ENCODE measurements at places on chromosomes 12 and 14.

- DNase-seq = no peak
These were observed 63.6 kb upstream of the PWP1 start for GRCh38 chr12:107622001-107622400.

DNA sequence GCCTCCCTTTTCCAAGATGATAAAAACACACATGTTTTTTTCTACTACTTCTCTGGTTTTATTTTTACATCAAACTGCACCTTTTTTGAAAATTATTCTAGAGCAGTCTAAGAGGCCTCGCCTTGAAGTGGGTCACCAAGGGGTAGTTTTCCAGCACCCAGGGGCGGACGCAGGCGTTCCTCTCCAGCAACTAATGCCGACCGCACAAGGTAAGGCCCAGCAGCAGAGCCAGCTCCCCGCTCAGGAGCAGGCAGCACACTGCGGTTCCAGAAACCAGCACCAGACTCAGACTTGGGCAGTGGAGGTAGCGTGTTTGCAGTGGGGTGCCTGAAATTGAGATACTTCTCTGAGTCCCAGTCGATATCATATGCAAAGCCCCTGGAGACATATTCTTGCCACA, 31.6 kb downstream of the EP400 start:
- no peak for DNase-seq

DNA sequence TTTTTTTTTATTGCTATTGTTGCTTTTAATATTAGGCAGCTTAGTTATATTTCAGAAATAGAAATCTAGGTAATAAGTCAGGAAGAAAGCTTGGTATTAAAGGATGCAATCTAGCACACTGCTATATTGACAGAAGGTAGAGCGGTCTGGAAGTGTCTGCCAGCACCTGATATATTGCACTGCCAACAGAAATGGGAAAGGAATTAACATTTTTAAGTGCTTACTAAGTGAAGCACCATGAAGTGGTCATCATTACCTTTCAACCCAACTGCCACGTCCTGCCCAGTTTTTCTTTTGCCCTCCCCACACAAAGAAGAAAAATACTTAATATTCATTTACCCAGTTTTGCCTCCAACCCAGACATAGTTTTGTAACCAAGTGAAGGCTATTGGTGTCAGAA, 163.5 kb downstream of the KITLG start:
- no peak for DNase-seq

DNA sequence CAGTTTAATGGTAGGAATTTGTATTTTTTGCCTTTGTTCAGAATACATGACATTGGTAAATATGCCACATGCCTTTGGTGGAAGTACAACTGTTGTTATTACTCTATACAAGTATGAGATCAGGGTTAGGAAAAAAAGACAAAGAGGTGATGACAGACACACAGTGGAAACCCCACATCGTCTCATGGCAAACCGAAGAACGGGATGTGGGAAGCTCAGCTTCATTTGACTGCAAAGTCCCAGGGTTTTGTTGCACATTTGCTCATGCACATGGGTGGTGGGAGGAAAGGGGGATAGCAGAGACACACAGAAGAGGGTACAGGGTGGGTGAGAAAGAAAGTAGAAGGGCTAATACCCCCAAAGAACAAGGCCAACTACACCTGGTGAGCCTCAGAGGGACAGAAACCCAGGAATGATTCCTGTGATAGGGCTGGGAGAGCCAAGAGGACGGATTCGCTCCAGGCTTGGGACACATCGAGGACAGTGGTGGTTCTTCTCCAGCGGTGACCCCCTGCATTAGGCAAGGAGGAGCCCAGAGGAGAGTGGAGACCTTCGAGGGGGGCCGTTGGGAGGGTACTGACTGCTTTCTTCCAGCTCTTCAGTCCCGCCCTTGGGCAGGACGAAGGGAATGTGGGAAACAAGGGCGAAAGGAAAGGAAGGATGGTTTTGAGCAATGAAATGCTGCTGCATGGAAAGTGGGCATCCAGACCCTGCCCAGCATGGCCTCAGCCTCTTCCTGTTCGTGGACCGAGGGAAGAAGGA, 8.1 kb downstream of the VAMP1 start:
- DNase-seq = no peak

DNA sequence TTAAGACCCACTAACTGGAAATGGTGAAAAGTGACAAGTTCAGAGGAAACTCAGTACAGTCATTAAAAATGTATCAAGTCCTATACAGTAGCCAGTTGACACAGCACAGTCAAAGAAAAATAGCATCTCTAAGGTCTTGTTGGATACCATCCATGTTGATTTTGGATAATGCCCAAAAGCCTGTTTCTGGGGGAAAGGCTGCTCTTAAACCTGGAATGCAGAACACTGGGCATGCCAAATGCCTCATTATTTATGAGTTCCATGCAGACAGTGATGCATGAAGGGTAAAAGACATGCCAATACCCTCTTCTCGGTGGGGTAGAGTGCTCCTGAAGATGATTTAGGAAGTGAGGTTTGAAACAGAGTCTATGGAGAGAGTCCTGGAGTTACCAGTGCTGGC, 29.6 kb downstream of the KCNK13 start:
- no peak for DNase-seq

GRCh38 chr12:93609281-93610192, 37.1 kb downstream of the SOCS2 start:
- no peak for DNase-seq

DNA sequence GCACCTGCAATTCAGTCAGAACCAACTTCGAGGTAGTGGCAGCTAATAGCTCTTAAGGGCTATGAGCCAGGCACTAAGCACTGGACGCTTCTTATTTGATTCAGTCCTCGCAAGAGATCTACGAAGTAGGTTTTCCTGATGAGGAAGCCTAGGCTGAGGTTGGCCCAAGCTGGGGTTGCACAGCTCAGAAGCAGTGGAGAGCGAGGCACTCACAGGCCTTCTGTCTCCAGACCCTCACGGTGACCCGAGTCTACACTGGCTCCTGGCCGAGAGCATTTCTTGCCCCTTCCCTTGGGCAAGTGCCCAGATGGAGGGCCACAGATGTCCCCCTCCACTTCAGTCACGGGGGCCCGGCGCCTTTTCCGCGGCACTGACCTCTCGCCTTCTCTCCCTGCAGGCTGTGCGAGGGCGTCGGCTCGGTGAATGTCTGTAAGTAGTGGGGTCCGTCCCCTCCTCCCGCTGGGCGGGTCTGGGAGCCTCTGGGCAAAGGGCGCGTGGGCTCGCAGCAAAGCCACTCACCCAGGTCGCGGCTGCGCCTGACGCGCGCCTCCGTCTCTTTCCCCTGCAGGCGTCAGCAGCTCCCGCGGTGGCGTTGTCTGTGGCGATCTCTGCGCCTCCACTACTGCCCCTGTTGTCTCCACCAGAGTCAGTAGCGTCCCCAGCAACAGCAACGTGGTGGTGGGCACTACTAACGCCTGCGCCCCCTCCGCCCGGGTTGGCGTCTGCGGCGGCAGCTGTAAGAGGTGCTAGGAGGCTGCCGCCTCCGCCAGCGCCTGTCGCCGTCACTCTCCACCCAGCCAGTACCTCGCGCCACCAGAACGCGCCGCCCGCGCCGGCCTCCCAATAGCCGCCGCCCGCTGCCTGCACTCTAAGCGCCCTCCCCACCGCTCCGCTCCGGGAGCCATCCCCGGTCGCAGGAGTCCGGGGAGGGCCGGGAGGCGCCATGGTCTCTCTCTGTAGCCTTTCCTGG, 13.1 kb downstream of the KRT83 start:
- DNase-seq = peak; percentile 43

- no peak for DNase-seq
These were observed 60.6 kb downstream of the ARL6IP4 start for GRCh38 chr12:123041042-123041531.

- no peak for DNase-seq
These were observed 5.8 kb upstream of the LRP10 start for GRCh38 chr14:22865424-22866405.

GRCh38 chr12:53391724-53392123, 11.7 kb downstream of the SP1 start:
- no peak for DNase-seq

- DNase-seq = no peak
These were observed 66.2 kb downstream of the NTF3 start for GRCh38 chr12:5498076-5498475.

GRCh38 chr12:1566449-1567135, 27.8 kb downstream of the FBXL14 start:
- no peak for DNase-seq

- DNase-seq = no peak
These were observed 3.4 kb upstream of the TMEM19 start for GRCh38 chr12:71682466-71682865.

DNA sequence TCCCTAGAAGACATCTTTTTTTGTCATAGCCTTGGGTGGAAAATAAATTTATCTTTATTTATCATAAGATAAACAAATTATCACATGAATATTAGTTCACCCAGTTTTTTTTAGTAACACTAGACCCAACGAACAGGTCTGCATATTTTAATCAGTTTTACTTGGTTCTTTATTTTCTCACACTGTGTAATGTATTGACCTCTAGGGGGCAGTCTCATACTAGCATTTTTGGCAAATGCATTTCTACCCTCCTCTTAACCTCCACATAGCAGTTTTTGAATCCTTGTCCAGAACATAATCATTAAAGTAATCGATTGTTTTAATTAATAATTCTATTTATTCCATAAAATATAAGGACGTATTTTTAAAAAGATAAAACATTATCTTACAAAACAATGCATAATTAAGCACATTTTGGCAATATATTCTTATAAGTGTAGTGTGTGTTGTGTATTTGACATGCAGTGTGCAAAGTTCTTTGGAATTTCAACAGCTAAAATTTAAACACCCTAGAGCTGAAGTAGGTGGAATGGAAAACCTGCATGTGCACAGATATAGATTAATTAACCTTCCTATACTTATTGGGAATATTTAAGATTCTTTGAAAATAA, 31.6 kb upstream of the PTPRQ start:
- DNase-seq = no peak

DNA sequence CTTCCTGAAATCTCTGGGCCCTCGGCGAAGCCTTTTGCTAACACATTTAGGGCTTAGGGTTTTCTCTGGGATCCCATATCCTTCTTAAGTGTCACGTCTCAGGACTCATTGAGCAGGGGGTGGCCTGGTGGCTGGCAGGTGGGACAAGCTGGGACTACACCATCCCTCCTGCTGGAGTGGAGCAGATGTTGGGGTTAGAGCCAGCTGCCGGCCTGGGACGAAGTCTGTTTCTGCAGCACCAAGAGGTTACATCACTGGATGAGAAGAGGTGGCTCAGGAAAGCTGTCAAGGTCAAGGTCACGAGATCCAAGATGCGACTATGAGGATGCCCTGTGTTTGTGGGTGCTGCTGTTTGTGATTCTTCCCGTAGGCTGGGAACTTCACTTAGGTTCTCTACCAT, 16.3 kb downstream of the SMCO2 start:
- DNase-seq = no peak

DNA sequence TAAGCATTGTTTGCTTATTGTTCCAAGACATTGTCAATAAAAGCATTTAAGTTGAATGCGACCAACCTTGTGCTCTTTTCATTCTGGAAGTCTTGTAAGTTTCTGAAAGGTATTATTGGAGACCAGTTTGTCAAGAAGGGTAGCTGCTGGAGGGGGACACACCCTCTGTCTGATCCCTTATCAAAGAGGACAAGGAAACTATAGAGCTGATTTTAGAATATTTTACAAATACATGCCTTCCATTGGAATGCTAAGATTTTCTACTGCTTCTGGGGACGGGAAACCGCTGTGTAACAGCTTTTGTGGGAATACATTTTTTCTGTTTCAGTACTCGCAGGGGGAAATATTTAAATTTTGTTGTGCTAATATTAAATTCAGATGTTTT, 3.5 kb downstream of the FOS start:
- DNase-seq = no peak

DNA sequence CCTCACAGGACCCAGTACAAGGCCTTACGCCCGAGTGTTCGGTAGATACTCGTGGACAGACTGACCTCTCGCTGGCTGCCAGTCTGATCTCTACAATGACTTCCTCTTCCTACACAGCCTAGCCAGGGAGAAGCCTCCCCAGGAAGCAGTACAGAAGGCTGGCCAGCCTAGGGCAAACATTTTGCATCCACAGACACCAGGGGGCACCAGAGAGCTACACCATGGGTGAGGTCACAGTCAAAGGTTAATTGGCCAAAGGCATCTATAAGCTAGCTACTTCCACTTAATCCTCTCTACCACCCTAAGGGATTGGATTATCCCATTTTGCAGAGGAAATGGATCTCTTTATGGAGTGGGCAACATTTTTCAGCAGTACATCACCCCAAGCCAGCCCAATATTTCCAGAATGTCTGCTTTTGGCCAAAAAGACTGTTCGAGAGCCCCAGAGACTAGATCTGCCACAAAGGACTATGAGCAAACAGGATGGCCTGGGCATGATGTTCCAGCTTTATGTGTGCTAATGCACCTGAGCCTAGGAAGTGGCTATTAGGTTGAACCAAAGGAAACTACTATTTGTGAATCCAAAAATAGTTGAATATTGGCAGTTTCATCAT, 14.6 kb upstream of the PNMA1 start:
- DNase-seq = peak; percentile 85

DNA sequence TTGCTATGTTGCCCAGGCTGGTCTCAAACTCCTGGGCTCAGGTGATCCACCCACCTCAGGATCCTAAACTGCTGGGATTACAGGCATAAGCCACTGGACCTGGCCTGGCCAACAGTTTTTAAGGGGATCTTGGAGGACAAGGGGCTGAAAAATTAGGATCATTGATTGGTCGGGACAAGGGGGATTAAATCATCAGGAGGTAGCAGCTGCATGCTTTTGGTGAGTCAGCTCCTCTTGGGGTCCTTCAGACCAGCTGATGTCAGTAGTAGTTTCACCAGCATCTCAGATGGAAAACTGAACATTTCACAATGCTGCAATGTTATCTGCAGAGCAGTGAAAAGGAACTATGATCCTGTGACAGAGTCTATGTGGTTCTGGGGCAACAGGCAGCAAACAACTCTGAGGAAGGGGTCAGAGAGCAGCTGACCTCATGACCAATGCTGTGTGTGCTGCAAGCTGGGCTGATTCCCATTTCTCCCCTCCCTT, 6.3 kb downstream of the LRRC74A start:
- no peak for DNase-seq

GRCh38 chr12:91111366-91112325, at the start of gene LUM:
Gene LUM (minus strand): TSS chr12:91111494. CDS start chr12:91108979, 2,515 bp downstream.
- DNase-seq = no peak

- no peak for DNase-seq
These were observed 941 bp upstream of the PPP1CC start for GRCh38 chr12:110743571-110744093.

- no peak for DNase-seq
These were observed 44.4 kb downstream of the IGF1 start for GRCh38 chr12:102435827-102436436.

GRCh38 chr12:62468397-62468796, 1.8 kb downstream of the MON2 start:
- no peak for DNase-seq

DNA sequence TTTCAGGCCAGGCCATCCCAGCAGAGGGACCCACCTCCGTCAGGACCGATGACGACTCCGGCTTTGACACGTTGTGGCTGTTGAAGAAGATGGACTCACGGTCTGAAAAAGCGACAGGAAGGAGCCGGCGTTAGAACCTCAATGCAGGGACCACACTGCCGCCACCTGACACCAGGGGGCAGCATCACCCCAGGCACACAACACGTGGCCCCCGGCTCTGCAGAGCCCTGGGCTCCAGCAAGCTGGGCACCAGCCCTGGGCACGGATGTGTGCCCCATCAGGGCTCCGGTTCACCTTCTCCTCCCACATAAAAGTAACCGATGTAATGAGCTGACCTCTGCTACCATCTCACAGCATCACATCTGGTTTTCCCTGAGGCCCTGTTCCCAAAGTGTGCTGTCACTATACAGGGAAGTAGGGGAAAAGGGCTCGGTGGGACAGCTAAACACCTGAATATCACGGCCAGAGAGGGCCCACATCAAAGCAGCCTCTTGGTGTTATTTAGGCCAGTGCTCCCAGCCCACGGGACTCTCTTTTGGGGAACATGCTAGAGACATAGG, 29.0 kb downstream of the CHGA start:
- peak; percentile 83 for DNase-seq

Data from stimulated activated CD4-positive, alpha-beta T cell treated with anti-CD3 and anti-CD28 coated beads, TNF-alpha, amount 100 ng/mL, for 24 hours (primary cell).